ENCODE measurements at places on chromosomes 3 and 15.
A peak's percentile ranks its signal among the peaks of the same experiment; 100 is the strongest.

DNA sequence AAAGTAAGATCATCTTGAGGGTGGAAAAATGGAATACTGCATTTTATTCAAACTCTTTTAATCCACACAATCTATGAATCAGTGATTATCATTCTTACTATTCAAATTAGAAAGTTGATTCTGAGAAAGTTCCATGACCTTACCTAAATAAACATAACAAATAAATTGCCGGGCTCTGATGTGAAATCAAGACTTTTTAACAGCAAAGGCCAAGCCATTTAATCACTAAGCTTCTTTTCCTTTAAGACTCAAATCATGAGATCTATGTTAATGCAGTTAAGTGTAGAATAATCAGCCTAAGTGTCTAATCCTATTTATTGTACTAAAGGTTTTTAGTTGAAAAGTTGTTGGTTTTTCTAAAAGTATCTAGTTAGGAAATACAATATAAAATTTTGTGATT lies 857.0 kb downstream of the SI start:
- no peak for DNase-seq

- DNase-seq = no peak
Measured at GRCh38 chr3:173630849-173631248, 233.3 kb downstream of the NLGN1 start.

DNA sequence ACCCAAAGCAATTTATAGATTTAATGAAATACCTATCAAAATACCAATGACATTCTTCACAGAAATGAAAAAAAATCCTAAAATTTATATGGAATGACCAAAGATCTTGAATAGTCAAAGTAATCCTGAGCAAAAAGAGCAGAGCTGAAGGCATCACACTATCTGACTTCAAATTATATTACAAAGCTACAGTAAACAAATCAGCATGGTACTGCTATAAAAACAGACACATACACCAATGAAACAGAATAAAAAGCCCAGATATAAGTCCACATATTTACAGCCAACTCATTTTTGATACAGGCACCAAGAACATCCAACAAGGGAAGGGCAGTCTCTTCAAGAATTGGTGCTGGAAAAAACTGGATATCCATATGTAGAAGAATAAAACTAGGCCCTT lies 54.9 kb upstream of the TMEM158 start:
- no peak for DNase-seq

DNA sequence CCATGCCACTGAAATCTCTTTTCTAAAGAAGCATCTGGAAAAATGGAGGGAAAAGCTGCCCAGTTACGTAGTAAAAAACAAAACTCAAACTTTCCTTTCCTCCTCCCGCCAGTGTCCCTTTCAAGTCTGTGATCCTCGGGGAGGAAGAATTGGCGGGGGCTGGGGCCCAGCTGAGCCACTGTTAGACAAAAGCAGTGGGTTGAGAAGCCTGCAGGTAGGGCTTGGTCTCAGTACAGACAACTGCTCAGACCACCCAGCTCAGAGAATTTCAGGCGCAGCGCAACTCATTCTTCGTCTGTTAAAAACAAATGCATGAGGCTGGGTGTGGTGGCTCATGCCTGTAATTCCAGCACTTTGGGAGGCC lies 117.1 kb downstream of the MYLK start:
- no peak for DNase-seq

- DNase-seq = no peak
Measured at GRCh38 chr15:98174286-98174685, 213.8 kb downstream of the ARRDC4 start.

GRCh38 chr3:40137591-40138295 lies 171.8 kb upstream of the EIF1B start:
- peak; percentile 21 for DNase-seq

GRCh38 chr3:184523825-184524615 lies 37.6 kb upstream of the EPHB3 start:
- no peak for DNase-seq

GRCh38 chr3:179079537-179079936 lies 7.9 kb upstream of the ZMAT3 start:
- no peak for DNase-seq

GRCh38 chr3:188527389-188527788 lies 373.4 kb downstream of the LPP start:
- no peak for DNase-seq

DNA sequence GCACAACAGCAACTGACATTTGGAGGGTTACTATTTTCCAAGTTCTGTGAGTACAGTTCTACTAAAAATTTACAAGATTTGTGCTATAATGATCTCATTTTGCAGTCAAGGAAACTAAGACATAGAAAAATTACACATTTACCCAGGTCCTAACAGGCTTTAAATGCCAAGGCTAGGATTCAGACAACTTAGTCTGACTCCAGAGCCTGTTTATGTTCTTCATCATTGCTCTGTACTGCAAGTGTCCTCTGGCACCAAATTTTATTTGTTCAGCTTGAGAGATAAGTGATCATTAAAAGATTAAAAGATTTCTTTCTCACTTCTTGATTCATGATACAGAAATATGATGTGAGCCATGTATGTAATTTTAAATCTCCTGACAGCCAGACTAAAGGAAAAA lies 290.8 kb downstream of the UBE2E2 start:
- DNase-seq = no peak

DNA sequence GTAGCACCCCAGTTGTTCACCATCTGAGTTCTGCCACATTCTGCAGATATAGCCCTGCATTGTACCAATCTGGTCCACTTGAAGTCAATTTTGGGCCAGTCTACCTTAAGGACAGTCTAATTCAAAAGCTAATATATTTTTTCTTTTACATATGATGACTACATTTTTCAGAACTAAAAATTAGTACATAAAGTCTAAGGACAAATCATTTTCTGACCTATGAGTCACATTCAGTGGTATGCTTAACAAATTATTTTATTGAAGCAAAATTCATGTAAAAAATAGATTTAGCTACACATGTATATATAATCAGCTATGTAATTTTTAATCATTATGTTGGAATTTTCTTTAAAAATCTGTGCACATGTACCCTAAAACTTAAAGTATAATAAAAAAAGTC lies 52.1 kb upstream of the IL12A start:
- DNase-seq = no peak

DNA sequence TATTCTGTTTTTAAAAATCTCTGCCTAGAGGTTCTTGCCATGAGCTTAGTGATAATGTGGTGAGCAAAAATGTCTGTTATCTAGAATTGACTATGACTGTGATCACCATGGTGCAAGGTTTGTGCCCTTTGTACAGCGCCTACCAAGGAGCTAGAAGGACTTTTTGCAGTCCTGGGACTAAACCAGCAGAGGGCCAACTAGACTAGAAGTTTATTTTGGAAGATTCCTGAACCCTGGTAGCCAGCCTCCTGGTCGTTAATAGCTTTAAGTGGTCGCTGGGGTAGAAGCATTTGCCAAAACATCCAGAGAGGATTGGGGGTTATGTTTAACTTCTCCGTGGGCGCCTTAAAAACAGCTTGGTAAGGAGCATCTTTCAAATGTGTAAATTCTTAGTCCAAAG lies 7.8 kb downstream of the SCG5 start:
- no peak for DNase-seq

- DNase-seq = no peak
Measured at GRCh38 chr15:56817321-56818080, 84.2 kb upstream of the ZNF280D start.

GRCh38 chr3:9041626-9042025 lies 78.4 kb upstream of the RAD18 start:
- DNase-seq = no peak

- no peak for DNase-seq
Measured at GRCh38 chr3:14161282-14161681, 17.1 kb downstream of the XPC start.

- no peak for DNase-seq
Measured at GRCh38 chr3:174749143-174749542, 110.0 kb upstream of the NAALADL2 start.

- DNase-seq = peak; percentile 99
Measured at GRCh38 chr3:138774529-138775253, 60.0 kb downstream of the PIK3CB start.

DNA sequence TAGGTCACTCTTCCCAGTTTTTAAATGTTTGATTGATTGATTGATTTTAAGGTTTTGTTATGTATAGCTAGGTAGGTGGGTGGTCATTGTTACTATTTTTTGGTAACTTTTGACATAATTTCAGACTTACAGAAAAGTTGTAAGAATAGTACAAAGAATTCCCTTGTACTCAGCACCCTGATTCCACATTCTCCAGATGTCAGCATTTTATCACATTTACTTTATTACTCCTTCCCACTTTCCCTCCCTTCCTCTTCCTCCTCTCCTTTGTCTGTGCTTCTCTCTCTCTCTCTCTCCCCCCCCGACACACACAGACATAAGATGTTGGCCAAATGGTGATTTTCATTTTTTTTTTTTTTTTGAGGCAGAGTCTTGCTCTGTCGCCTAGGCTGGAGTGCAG lies 14.8 kb downstream of the IDH3A start:
- DNase-seq = no peak

DNA sequence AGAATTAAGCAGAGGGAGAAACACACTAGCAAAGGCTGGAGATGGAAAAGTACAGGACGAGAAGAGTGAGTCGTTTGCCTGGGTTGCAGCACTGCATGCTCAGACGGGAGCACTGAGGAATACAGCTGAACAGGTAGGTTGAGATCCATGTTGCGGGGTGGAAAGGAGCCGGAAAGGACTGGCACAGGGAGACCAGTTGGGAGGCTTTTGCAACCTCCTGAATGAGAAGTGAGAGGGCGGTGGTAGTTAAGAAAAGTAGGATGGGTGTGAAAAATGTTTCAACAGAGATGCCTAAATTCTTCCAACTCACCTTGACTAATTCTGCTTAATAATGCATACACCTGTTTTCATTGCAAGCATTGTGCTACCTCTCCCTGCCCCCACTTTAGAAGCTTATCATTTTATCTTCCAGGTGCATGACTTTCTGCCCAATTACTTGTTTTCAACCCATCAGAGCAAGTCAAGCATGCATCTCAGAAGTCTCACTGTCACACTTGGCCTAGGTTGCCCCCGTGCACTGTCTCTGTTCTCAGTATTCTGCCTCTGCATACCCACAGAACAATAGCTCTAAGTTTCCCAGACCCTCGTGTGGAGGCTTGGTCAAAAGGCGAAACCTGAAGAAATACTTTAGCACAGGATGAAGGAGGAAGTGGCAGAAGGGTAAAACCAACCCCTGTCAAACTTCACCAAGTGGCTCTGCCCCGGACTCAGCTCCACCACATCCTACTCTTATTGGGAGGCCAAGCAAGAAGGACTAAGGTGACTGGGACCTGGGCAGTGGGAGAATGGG lies 199.3 kb upstream of the BCL6 start:
- no peak for DNase-seq

DNA sequence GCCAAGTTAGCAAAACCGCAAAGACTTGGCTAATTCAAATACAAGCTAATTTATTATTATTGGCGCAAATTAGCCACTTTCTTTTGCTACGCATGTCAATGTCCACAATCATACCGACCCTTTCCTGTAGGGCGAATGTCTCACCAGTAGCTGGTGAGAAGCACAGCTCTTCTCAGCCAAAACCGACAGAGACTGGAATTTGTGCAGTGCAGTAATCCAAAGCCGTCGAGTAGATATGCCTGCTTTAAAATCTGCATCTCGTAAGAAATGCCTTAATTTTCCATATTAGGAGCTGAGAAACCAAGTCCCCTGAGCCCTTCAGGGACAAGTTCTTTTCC lies 614 bp upstream of the MINDY2 start:
- peak; percentile 58 for DNase-seq

DNA sequence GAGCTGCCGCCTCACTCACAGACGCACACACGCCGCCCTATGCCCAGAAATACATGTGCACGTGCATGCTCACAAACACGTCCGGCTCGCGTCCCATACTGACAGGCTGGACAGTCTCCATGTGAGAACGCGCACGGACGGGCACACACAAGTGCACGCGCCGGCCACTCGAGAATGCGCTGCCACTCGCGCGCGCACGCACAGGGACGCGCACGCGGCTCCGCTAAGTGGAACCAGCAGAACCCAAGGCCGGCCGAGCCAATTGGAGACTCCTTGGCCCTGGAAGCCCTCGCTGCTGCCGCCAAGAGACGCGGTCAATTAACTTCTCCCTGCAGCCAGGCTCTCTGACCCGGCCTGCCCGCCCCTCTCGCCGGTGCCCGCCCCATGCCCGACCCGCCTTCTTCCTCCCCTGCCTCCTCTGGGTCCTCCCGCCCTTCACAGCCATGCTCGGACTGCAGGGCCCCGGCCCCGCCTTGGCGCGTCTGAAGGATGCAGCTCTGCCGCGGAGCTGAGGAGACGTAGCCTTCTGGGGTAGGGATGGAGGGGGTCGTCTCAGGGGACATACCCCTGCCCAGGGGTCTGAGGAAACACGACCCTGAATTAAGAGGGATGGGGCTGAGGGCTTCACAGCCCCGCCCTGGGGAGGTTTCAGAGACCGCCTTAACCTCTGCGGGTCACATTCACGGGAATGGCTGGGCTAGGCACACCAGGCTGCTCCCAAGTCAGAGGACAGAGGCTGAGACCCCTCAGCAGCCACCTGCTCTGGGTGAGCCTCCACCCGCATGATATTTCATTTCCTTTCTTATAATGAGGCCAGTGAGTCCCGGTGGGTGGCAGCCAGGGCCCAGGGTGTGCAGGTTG lies 15.0 kb downstream of the PTH1R start:
- no peak for DNase-seq

GRCh38 chr15:72229076-72229946 lies 1.7 kb downstream of the PKM start:
- no peak for DNase-seq

DNA sequence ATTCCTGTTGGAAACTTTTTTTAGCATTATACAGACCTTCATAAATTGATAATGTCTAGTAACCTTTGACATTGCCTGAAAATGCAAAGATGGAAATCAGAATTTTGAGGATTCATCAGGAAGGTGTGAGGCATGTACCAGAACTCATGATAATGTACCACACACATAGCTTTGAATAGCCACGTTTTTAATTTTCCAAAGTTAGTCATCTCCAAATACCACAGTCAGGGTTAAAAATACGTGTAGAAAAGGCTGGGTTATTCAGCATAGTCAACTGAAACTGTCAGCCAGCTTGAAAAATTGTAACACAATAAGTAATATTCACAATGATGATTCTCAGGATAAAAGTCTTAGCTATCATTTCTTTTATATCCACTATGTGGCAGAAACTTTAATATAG lies 102.0 kb upstream of the THRB start:
- DNase-seq = no peak

DNA sequence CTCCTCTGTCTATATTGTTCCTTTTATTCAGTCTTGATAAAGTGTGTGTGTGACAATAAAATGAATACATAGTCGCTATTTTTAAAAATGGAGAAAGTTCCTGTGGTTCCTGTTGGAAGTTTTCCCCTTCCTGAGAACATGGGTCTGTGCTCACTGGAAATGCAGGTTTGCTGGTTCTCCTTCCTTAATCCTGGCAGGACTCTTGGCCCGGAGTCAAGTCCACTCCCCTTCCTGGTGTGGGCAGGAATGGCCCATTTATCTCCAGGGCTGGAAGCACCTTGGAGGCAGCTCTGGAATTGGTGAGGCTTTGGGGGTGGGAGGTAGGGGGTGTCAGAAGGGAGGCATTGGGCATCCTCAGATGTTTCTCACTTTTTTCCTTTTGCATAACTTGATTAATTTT lies 30.1 kb downstream of the FOXL2 start:
- no peak for DNase-seq
